SJCRH30 (cell line): ENCODE measurements at places on chromosomes 16 and 17. TPM values are rescaled to one million over a fixed set of nuclear protein-coding genes. Genes with fewer than 3 reads are reported as not detected.

- peak overlapping the region; percentile 27 for H3K4me3 ChIP-seq
- H3K27me3 ChIP-seq, result no peaks in the 10 kb centered on the region
- peak overlapping the region; percentile 36; the same call in 1 of the 2 replicates for H3K27ac ChIP-seq
- no peaks in the 10 kb centered on the region for H3K36me3 ChIP-seq
Measured at GRCh38 chr17:40320756-40321523, 12.0 kb downstream of the RARA start.

GRCh38 chr17:17772231-17772630 lies 64.6 kb downstream of the SREBF1 start:
- H3K27me3 ChIP-seq, result no peaks in the 10 kb centered on the region
- no peak overlapping the region for H3K4me3 ChIP-seq
- no peaks in the 10 kb centered on the region for H3K36me3 ChIP-seq
- H3K4me1 ChIP-seq, result peaks cover 22% of the 10 kb centered on the region

GRCh38 chr17:48024149-48025039 lies 13.2 kb downstream of the COPZ2 start:
- peak overlapping the region; percentile 58 for H3K4me3 ChIP-seq
- peaks cover 17% of the 10 kb centered on the region; the same call in 1 of the 2 replicates for H3K4me1 ChIP-seq
- no peaks in the 10 kb centered on the region for H3K36me3 ChIP-seq
- H3K27me3 ChIP-seq, result no peaks in the 10 kb centered on the region
- DNase-seq, result peak; percentile 56
- peak overlapping the region; percentile 13; the same call in 1 of the 2 replicates for H3K27ac ChIP-seq

DNA sequence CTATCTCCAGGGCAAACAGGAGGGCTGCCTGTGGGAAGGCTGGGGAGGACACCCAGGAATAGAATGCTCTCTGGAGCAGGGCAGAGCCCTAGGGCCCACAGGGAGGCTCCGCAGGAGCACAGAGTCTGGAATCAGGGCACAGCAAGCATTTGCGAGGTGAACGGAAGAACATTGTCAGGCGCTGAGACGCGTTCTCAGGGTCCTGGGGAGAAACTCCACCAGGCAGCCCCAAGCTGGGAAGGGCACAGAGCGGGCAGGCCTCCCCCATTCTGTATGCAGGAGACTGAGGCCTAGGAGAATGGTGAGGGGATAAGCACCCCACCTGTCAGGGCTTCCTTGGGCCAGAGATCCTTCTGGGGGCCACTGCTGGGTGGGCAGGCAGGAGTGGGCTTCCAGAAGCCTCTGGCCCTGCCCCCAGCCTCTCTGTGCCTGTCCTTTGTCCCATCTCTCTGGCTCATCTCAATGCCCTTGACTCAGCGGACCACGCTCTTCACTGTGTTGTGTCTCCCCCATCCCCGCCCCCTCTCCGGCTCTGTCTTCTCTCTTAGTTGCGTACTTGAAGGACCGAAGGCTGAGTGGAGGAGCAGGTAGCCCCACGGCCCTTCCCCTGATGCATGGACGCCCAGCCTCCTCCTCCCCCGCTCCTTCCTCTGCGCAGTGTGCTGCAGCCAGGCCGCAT lies 5.1 kb upstream of the SETD6 start:
- H3K4me1 ChIP-seq, result no peaks in the 10 kb centered on the region; the same call in 1 of the 2 replicates
- no peak for DNase-seq
- H3K4me3 ChIP-seq, result no peak overlapping the region
- H3K27me3 ChIP-seq, result no peaks in the 10 kb centered on the region
- H3K36me3 ChIP-seq, result peaks cover 10% of the 10 kb centered on the region

DNA sequence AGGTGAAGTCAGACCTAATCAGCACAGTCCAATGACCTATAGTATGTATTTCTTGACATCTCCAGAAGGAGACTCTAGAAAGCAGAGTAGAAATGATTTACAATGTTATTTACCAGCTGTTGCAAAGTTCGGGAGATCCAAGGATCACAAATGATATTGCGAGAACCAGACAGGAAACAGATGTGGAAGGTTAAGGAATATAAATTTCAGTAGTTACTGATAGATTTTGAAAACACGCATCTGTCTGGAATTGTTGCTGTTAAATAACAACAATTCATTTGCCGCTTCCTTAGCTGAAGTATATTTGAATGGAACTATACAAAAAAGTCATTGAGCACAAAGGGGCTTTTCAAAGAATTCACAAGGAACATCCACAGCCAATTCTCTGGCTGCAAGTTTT lies 72.0 kb downstream of the STXBP4 start:
- H3K4me3 ChIP-seq, result no peak overlapping the region
- no peaks in the 10 kb centered on the region for H3K27me3 ChIP-seq
- H3K36me3 ChIP-seq, result no peaks in the 10 kb centered on the region
- no peak overlapping the region for H3K27ac ChIP-seq
- no peaks in the 10 kb centered on the region for H3K4me1 ChIP-seq
- no peak for DNase-seq

GRCh38 chr16:2447920-2448583 lies 11.9 kb upstream of the TEDC2 start:
- no peaks in the 10 kb centered on the region for H3K4me1 ChIP-seq
- DNase-seq, result no peak

Gene MLST8
- 28.8 and 32.8 TPM in 2 replicates for total RNA-seq
